H7 (cell line): ENCODE measurements at places on chromosomes 6 and 20. TPM values are rescaled to one million over a fixed set of nuclear protein-coding genes. Genes with fewer than 3 reads are reported as not detected.

GDAP1L1 gene
- total RNA-seq: 6.1 and 6.8 TPM in 2 replicates

OOEP gene
- not detected in 2 replicates for total RNA-seq

DNA sequence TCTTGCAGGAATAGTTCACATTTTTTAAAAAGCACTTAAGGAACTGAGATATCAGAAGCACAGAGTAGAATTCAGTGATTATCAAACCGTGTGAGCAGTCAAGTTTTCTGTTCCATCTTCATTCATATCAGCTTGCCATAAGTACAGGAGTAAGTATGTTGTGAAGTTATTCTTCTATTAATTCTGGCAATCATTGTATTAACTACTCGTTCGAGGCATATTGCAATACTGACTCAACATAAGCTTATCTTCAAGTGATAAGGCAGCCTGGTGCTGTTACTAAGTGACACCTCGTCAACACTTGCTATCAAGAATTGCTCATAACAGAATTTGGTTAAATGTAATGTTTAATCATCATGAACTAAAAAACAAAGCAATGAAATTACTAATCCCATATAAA is 75.7 kb upstream of the SNX9 start:
- DNase-seq: no peak

AVP gene
- total RNA-seq: not detected in 2 replicates

BEND6 gene
- 1.7 and 1.8 TPM in 2 replicates for total RNA-seq

GRCh38 chr6:117303323-117303722 is 38.0 kb downstream of the VGLL2 start:
- DNase-seq: no peak
